RPMI7951 (cell line): ENCODE measurements at places on chromosomes 1 and 21. TPM values are rescaled to one million over a fixed set of nuclear protein-coding genes. Genes with fewer than 3 reads are reported as not detected.

The FCRL1 gene
- 0.10 TPM in 1 of 2 replicates, not detected in the other for total RNA-seq

- DNase-seq, result no peak
Measured at GRCh38 chr1:22037520-22037919, 15.0 kb upstream of the CDC42 start.

DNA sequence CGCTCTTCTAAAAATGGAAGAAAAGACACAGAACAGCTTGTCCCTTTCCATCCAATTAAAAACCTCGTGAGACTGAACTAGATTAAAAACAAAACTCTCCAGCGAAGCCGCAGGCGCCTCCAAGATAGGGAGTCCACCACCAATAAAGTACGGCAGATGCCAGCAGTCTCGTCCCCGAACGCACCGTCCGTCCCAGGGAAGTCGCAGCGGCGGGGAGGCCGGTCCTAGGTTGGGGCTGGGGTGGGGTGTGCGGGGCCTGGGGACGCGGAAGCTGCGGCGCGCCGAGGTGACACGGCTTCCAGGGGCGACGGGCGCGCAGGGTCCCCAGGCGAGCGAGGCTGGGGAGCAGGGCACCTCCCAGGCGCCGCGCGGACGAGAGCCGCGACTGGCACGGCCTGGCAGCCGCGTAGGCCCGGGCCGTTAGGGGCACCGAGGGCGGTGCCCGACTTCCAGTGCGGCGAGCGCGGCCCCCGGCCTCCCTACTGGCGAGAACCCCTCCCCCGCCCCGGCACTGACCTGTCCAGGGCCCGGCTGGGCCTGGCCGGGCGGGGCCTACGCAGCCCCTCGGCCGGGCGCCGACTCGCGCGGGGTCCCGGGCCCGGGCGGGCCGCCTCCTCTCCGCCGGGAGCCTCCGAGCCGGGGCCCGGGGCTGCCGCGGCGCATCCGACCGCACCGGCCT, 28.3 kb upstream of the A3GALT2 start:
- peak; percentile 56 for DNase-seq

The LCE2B gene
- not detected in 2 replicates for total RNA-seq

The CGN gene
- total RNA-seq, result under 0.01 and 0.10 TPM in 2 replicates

DNA sequence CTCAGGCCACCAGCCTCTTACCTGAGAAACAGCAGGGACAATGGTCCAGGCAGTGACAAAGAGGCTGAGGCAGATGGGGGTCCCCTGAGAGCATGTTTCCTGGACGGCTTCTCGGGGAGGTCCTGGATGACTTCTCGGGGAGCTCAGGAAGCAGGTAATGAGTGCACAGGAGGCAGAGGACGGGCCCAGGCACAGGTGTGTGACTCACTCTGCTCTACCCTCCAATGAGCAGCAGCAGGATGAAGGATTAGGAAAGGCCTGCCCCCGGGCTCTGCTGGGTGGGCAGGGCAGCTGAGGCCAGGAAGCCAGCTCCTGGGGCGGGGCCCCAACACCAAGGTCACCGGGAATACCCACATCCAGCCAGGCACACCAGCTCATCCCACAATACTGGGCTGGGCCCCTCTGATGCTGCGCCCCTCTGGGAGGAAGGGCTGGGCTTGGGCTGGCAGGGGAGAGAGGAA, 17.2 kb upstream of the PTAFR start:
- no peak for DNase-seq

The LRRC3 gene
- total RNA-seq, result 1.6 and 1.9 TPM in 2 replicates

The COL9A2 gene
- 0.12 and 0.68 TPM in 2 replicates for total RNA-seq

GRCh38 chr1:151406176-151406575, 6.8 kb downstream of the PSMB4 start:
- no peak for DNase-seq

The BSND gene
- total RNA-seq, result not detected in 2 replicates

GRCh38 chr1:91781901-91782622, 103.9 kb downstream of the TGFBR3 start:
- no peak for DNase-seq

DNA sequence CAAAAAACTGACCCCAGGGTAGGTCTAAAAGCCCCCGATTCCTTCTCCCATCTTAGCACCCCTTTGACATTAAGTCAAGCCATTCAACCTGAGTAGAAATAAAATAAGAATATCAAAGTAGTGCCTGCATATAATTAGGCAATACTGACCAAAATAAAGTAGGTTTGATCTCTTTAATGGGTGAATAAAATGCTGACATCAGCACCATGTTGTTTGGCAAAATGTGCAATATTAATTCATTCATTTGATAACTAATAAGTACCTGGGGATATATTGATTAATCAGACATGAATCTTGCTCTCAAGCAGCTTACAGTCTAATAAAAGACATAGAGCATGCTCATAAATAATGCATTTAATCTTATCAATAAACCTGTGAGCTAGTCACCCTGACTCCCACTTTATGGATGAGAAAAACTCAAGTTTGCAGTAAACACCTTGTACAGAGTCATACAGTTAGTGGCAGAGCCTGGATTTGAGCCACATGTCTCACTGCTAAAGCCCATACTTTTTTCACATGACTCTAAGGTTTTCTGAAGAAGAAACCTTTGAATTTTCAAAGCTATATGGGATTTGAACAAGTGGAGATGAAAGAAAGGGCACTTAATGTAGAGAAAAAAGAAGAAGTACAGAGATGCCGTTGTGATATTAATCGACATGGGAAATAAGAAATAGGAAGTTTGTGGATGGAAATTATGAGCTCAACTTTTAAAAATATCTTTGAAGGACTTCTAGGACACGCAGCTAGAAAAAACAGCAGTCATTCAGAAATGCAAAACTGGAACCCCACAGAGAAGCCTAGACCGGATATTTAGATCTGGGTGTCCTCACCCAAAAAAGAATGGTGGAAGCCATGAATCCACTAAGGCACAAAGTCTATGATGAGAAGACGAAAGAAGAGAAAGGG, 183.9 kb downstream of the TOMM20 start:
- no peak for DNase-seq

GRCh38 chr1:28519946-28520725, 14.3 kb downstream of the RCC1 start:
- DNase-seq, result no peak

DNA sequence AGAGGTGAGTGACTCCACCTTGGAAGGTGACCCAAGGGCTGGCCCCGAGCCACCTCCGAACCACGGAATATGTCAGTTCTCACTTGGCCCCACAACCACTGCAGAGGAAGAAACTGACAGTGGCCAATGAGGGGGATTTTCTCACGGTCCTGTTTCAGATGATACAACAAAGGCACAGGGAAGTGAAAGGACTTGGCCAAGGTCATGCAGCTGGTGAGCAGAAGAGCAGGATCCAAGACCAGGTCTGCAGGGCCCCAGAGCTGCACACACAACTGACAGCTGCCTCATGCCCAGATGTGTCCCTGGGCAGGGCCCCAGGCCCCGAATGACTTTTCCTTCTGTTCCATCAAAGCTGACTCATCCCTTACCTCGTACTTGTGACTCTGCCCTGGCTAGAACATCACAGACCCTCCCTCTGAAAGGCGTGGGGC, 25.8 kb upstream of the EVA1B start:
- DNase-seq, result peak; percentile 92

DNA sequence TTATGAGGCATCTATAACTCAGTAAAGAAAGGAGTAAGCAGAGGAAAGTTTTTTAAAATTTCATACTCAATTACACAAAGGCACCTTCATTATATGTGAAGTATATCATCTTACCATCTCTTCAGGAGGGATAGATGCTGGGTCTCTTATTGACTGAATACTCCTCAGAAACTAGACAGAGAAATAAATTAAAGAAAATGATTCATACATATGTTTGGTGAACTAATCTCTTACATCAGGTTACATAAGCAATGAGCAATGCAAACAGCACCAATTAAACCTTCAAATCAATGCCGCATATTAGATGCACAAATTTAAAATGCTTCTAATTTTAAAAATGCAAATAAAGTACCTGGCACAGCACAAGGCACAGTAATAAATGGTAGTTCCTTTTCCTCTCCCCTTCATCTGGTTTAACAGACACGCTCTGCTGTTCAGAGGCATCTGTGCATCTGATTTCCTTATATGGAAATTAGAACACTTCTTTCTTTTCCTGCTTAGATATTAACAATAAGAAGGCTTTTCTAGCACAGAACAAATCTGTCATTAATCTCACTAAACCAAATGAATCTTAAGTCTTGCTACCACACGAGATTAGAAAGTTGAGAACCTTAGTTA, 20.0 kb downstream of the SCYL3 start:
- DNase-seq, result no peak

DNA sequence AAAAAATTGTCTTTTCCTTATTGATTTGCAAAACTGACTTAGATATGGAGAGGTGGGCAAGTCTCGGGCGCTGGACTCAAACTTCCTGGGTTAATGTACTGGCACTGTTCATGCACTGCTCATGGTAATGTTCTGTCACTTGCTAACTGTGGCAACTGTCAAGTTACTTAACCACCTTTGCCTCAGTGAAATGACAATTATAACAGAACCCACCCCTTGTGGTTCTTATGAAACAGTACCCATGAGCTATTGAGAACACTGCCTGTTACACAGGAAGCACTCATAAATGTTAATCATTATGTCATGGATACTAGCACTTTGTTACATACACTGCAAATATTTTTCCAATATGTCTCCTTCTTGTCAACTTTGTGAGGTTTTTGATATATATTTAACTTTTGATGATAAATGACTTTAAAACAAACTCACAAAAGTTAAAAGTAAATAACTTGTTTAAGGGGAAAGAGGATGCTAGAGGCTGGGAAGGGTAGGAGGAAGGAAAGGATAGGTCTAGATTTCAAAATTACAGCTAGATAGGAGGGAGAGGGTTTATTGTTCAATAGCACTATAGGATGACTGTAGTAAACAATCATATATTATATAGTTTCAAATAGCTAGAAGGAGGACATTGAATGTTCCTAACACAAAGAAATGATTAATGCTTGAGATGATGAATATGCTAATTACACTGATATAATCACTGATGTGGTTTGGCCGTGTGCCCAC, 342.5 kb downstream of the ADGRL2 start:
- DNase-seq, result no peak

- peak; percentile 17 for DNase-seq
Measured at GRCh38 chr1:19621274-19621950, 22.7 kb upstream of the NBL1 start.

The LCE1A gene
- total RNA-seq, result not detected in 2 replicates

The IVL gene
- not detected in 2 replicates for total RNA-seq

GRCh38 chr1:225451340-225451739, 23.5 kb upstream of the LBR start:
- peak; percentile 51 for DNase-seq

The MPL gene
- not detected in 2 replicates for total RNA-seq

The XCL2 gene
- total RNA-seq, result not detected in 2 replicates

The HMCN1 gene
- 2.8 and 4.9 TPM in 2 replicates for total RNA-seq

The CHI3L2 gene
- total RNA-seq, result 2.6 and 5.5 TPM in 2 replicates

GRCh38 chr1:18972531-18972930, 16.1 kb upstream of the IFFO2 start:
- DNase-seq, result peak; percentile 71

GRCh38 chr1:172723251-172723650, 64.3 kb downstream of the FASLG start:
- no peak for DNase-seq
